Kidney tubule cell (primary cell): ENCODE measurements at places on chromosomes 3 and 15.

DNA sequence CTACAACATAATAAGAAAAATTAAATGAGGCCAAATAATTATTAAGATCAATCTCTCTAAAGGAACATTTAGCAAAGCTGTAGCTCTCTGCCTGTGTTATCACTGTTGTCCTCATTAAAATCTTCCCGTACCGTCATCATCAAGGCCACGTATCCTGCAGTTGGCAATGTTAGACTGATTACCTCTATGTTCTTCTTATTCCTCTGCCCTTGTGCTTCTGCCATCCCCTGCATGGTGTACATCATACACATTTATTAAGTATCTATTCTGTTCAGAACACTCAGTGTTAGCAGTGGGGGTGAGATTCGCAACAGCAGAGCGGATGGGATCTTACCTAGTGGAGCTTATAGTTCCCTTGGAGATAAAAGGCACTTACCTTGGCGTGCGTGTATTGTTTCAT lies 12.8 kb downstream of the TPRG1 start:
- DNase-seq, result no peak

DNA sequence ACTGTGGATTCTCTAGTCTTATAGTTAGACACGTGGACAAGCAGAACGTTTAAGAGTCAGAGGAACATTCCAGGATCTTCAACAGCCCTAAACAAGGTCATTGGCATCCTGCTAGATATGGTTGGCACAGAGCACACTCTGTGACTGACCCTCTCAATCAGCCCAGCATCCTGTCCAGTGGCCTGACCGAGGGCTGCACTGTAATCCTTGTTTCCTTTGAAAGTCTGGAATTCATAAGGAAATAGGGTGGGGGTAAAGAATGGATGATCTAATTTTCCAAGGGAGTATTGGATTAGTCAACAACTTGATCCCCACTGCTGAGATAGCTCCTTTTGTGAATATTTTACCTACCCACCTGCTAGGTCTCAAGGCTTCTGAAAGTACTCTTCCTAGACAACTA lies 94.5 kb upstream of the DLG1 start:
- peak; percentile 78 for DNase-seq

- peak; percentile 78 for DNase-seq
Observed at GRCh38 chr3:186461141-186461540, 83.0 kb downstream of the CRYGS start.

GRCh38 chr3:72558001-72558400 lies 290.2 kb downstream of the SHQ1 start:
- no peak for DNase-seq

GRCh38 chr3:86653661-86654205 lies 337.2 kb downstream of the VGLL3 start:
- no peak for DNase-seq

GRCh38 chr15:61659566-61660190 lies 400.6 kb downstream of the VPS13C start:
- DNase-seq, result no peak

GRCh38 chr3:186896875-186897274 lies 33.5 kb upstream of the ST6GAL1 start:
- no peak for DNase-seq

DNA sequence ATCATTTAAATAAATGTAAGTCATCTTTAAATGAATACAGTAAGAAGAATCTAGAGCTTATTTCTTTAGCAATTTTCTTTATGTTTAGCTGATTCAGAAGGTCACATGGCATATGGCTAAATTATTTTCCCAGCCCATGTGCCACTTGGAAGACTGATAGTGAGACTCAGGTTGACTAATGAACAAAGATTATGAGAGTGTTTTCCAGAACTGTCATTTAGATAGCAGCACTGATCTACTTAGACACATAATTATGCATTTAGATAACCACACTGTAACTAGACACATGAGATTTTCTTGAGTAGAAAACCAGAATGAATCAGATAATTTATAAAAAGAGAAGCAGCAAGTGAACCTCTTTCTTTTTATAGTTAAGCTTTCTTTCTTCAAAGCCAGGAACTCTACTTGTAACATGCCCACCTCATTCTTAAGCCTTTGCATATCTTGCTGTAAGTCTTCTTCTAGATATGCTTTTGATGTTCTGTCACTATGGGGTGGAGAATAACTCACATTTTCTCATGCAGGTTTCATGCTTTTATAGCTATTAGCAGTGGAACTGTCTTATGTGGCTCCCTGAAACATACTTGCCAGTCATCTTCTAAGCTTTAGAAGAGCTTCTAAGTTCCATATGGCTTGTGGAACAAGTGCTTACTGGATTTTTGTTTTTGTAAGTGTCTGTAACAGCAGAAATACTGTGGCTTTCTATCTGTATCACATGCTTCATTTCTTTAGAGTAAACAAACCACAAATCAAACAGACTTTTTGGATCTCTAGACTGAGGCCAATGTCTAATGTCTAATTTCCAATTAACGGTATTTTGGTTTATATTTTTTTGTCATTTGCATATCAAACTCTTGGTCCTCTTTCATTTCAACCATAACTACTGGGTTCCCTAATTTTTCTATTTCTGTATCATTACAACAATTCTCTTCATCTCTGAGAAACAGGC lies 101.4 kb downstream of the LMLN start:
- no peak for DNase-seq

DNA sequence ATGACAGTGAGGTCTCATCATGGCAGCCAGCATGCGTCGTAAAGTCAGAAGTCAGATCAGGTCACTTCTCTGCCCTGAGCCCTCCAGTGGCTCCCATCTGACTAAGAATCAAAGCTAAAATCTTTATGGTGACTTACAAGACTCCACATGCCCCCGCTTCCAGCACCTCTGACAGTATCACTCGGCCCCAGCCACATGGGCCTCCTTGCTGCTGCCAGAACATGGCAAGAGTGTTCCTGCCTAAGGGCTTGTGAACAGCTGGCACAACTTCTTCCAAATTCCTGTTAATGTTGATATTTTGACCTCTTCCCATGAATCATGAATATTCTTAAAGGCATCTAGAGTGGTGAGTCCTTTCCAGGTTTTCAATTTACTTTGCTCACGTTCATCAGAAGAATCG lies 20.5 kb downstream of the POLR2M start:
- DNase-seq, result no peak

DNA sequence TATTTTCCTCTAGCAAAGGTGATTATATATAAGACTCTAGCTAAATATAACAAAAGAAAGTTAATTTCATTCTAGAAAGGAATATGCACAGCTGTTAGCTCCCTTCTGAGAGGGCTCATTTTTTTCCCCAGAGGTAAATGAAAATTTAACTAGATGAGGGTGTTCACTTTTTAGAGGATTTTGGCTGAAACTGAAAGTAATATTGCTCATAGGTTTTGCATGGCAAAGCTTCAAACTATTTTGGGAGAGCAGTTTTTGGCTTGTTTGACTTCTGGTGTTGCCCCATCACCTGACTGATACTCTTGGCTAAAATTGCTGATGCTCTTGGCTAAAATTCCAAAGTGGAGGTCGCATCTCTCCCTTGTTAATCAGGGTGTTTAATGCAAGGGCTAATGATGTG lies 311.9 kb downstream of the EDEM1 start:
- no peak for DNase-seq

GRCh38 chr3:133762539-133762938 lies 16.3 kb downstream of the TF start:
- DNase-seq, result no peak

- peak; percentile 78 for DNase-seq
Observed at GRCh38 chr3:189368384-189368783, 196.6 kb downstream of the TPRG1 start.

- no peak for DNase-seq
Observed at GRCh38 chr3:24867783-24868182, 373.1 kb upstream of the THRB start.

DNA sequence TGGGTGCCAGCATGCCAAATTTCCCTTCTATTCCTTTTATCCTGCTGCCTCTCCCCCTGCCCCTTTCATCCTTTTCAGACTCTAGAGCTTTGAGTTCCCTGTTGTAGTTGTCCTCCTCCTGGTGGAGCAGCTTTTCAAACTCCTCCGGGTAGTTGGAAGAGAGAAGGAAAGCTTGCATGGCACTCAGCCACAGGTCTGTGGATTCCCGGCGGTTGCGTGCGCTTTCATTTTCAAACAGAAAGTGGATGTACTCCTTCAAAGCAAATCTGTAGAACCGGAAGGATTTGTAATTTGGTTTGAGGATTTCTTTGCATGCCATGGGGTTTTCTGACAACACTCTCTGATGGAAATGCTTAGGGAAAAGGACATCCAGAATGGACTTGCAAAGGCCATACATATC lies 68.1 kb upstream of the DCLK3 start:
- no peak for DNase-seq

DNA sequence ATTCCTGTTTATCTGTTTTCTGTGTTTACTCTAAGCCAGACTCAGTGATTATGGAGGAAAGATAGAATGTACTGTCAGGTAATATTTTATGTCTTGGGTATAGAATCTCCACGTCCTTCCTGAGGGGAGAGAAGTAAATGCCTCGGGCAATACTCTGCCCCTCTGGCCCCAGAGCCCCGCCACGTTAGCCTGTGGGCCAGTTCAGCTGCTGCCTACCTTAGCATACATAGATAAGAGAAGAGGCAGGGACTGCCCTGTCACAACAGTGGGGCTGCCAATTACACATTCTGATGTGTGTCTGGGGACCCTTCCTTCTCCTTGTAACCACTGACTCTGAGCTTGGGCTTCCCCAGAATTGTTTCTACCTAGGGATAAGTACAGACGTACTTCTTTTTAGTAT lies 347.7 kb upstream of the ATP11B start:
- no peak for DNase-seq

DNA sequence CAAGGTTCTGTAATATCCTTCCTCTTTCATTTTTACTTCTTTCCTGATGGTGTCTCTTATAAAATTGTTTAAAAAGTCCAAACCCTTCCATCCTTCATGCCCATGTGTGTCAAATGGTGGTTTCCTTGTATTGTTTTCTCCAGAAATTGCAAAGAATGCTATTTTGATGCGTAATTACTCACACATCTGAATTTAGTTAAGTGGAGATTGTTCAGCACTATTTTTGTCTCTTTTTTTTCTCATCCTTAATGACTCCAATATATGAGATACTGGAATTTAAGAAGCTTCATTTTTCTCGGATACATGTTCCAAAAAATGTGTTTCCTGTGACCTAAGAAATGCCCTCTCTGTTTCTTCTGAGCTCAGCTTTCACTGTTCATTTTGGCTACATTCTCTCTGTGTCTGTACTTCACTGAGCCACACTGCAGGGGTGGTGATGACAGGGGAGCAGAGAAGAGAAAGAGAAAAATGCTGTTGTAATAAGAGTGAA lies 799.8 kb downstream of the DIPK2A start:
- DNase-seq, result no peak

DNA sequence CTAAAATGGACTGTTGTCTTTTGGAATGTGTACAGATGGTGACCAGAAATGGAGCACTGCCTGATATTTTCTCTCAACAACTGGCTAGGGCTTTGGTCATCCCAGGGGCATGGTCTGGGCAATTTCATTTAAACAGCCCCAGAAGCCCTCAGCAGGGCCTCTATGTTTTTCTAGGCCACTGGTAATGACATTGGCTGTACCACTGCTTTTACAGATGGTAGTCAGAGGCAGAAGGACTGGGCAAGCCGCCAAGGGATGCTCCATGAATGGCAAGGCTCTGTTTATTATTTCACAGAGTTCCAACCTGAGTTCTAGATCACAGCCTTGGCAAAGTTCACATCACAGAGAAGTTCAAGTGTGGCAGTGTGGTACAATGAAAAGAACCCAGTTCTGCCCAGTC lies 37.0 kb upstream of the LMCD1 start:
- peak; percentile 19 for DNase-seq

GRCh38 chr3:72044231-72044855 lies 259.4 kb upstream of the PROK2 start:
- no peak for DNase-seq

DNA sequence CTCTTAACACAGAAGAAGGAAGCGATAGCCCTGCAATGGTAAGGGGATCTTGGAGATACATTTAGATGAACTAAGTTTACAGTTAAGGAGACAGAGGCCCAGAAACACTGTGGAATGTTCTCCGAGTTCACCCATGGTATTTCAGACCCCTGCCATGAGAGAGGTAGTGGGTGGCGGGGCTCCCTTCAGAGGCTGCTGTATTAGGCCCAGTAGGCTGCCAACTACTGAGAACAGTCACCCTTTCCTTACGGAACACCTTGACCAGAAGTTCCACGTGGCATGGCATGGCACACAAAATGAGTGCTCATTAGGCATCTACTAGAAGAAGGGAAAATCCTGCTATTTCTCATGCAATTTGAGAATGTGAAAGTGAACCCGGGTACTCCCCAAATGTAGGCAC lies 195.4 kb downstream of the TNIK start:
- no peak for DNase-seq

GRCh38 chr15:39925112-39925842 lies 5.2 kb upstream of the GPR176 start:
- DNase-seq, result peak; percentile 70

DNA sequence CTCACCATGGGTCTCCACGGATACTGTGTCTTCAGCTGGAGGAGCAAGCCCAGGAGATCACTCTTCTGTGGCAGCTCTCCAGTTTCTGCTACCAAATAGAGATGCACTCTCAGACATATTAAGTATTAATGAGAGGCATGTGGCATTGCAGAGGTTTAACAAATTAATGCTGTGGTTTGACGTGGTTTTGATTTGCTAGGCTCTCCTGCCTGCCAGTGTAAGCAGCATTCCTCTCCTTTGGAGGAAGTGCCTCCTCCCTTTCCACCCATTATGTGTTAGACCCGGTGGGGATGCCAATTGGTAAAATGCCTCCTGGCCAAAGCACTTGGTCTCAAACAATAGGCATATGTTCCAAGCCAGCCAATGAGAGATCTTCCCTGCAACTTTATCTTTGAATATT lies 124.8 kb downstream of the MYLK start:
- DNase-seq, result peak; percentile 62

DNA sequence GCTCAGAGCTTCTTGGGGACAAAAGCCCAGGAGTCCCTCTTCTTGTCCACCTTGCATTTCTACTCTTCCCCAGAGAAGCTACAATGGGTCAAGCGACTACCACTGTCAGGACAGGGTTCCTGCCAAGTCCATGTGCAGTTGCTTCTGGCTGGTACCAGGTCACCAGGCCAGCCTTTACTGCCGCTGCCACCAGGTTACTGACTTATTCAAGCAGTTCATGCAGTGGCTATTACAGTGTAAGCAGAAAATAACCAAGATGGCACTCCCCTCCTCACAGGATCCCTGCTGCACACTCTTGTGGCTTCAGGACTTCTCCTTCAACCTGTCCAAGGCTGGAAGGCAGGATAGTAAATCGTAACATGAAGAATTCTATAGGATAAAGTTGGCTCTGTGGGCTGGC lies 42.1 kb downstream of the CTDSPL start:
- DNase-seq, result no peak

GRCh38 chr15:43226436-43227305 lies 5.9 kb upstream of the EPB42 start:
- DNase-seq, result no peak

DNA sequence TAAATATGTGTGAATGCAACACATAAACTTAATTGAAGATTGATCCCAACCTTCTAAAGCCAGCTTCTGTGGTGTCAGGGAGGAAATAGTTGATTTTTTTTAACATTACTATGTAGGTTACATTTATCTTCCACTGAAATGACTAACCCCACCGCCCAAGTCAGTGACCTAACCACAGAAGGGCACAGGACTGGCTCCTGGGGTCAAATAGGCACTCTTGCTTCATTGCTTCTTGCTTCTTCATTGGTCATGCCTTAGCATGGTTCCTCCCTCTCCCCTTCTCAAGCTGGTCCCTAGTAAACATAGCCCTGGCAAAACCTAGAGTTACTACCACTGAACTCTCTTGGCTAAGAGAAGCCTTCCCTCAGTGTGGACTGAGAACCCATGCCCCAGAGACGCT lies 12.3 kb downstream of the EIF1B start:
- DNase-seq, result no peak

- no peak for DNase-seq
Observed at GRCh38 chr15:77858792-77859490, 218.6 kb downstream of the TBC1D2B start.

- DNase-seq, result no peak
Observed at GRCh38 chr15:29621616-29622015, 200.7 kb downstream of the TJP1 start.
